ENCODE measurements at places on chromosomes 2 and 18. TPM values are rescaled to one million over a fixed set of nuclear protein-coding genes. Genes with fewer than 3 reads are reported as not detected.

The TXNDC2 gene
- not detected for polyA plus RNA-seq

The CFAP65 gene
- under 0.01 TPM for polyA plus RNA-seq

The CNGA3 gene
- not detected for polyA plus RNA-seq

The CCDC150 gene
- 2.0 TPM for polyA plus RNA-seq

The AGXT gene
- polyA plus RNA-seq = 0.60 TPM

The MTX2 gene
- polyA plus RNA-seq = 45.8 TPM

The B3GNT2 gene
- 12.3 TPM for polyA plus RNA-seq

DNA sequence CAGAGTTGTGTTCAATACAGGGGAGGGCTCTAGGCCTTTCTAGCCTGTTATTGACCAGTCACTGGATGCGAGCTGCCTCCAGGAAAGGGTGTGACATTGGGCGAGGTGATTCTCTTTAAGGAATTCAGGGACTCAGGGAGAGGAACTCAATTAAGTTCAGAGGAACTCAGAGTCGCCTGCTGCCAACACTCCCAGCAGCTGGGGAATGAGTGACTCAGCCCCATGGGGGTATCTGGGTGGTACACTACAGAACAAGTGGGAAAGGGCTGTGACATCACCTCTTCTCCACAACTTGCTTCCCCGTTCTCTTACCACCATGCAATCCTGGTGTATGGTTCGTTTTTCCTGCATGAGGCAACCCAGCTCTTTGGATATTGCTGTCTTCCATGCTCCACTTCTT lies 50.4 kb upstream of the CYRIA start:
- H3K27ac ChIP-seq = no peak overlapping the region
- no peak for DNase-seq
- no peaks in the 10 kb centered on the region for H3K36me3 ChIP-seq
- no peaks in the 10 kb centered on the region for H3K4me1 ChIP-seq
- no peaks in the 10 kb centered on the region for H3K27me3 ChIP-seq

DNA sequence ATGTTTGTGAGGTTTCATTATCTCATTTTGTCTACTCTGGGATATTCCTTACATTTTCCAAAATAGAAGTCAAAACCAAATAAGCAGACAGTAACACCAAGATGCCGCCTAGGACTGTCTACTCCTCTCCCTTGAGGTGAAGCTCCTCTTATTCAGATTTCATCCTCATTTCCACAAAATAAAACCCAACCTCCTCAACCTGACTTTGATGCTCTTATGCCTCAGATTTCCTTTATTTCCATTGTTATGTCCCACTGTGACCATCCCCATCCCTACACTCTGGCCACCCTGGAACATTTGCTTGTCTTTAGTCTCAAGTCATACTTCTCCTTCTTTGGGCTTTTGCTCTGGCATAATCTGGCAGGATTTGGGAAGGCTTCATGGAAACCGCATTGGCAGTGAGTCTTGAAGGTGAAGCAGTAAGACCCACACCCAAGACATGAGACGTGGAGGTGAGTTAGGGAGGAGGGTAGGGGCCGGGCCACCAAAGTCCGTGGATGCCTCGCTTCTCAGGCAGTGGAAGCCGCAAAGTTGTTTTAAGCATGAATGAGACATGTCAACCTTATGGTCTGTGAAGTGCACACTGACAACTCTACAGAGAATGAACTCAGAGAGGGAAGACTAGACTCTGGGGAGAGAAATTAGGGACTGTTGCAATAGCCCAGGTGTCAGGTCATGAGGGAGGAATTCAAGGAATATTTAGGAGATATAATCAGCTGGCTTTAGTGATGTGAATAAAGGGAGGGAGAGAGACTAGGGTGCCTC lies 63.6 kb downstream of the DDX1 start:
- no peak overlapping the region for H3K4me3 ChIP-seq
- H3K36me3 ChIP-seq = no peaks in the 10 kb centered on the region
- DNase-seq = no peak
- H3K4me1 ChIP-seq = no peaks in the 10 kb centered on the region
- no peaks in the 10 kb centered on the region for H3K27me3 ChIP-seq

GRCh38 chr2:234285541-234285940 lies 211.3 kb downstream of the ARL4C start:
- no peak overlapping the region for H3K27ac ChIP-seq
- DNase-seq = no peak
- H3K27me3 ChIP-seq = no peaks in the 10 kb centered on the region
- H3K36me3 ChIP-seq = no peaks in the 10 kb centered on the region

GRCh38 chr2:215635788-215636139 lies 199.9 kb upstream of the FN1 start:
- no peak overlapping the region for H3K27ac ChIP-seq
- no peaks in the 10 kb centered on the region for H3K4me1 ChIP-seq
- no peaks in the 10 kb centered on the region for H3K36me3 ChIP-seq
- no peak overlapping the region for H3K4me3 ChIP-seq
- DNase-seq = no peak
- H3K27me3 ChIP-seq = no peaks in the 10 kb centered on the region

GRCh38 chr2:223510713-223511112 lies 91.4 kb downstream of the SCG2 start:
- H3K27ac ChIP-seq = no peak overlapping the region
- H3K4me3 ChIP-seq = no peak overlapping the region
- H3K36me3 ChIP-seq = no peaks in the 10 kb centered on the region
- no peaks in the 10 kb centered on the region for H3K27me3 ChIP-seq
- no peak for DNase-seq

DNA sequence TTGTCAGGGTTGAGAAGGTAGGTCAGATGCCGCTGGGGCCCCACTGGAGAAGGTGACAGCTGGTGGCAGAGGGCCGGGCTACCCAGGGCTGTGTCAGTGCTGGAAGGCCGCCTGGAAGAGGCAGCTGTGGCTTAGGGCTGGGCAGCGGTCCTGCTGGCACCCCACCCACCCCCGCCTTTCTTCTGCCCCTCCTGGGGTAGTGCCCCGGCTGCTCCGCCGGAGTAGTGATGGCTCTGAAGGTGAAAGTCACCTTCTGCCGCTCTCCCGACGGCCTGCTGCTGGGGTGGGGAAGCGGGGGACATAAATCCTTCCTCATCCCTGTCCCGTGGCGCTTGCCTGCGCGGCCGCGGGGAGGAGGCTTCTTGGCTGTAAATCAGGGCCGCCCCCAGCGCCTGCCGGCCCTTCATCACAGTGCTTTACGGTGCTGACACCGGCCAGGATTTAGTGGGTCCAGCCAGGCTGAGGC lies 332.2 kb downstream of the DYSF start:
- H3K4me1 ChIP-seq = no peaks in the 10 kb centered on the region
- DNase-seq = no peak
- no peaks in the 10 kb centered on the region for H3K36me3 ChIP-seq
- H3K27ac ChIP-seq = no peak overlapping the region

- H3K27me3 ChIP-seq = no peaks in the 10 kb centered on the region
- peaks cover 38% of the 10 kb centered on the region for H3K4me1 ChIP-seq
- DNase-seq = peak; percentile 97
These were observed 1.8 kb upstream of the NFATC1 start for GRCh38 chr18:79393635-79394533.

DNA sequence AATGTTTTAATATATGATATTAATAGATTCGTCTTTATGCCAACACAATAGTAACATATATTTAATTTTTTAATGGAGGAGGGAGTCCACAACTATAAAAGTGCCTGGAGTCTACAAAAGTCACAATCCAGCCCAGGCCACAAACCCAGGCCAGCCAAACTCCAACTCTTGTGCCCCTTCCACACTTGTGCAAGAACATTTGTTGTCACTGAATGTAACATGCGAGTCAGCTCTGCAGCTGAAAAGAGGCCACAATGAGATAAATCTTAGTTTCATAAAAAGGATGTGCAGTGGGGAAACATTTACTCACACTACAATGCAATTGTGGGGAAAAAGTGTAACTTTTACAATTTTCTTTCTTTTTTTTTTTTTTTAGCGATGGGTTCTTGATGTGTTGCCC lies 110.8 kb downstream of the MCFD2 start:
- H3K27me3 ChIP-seq = no peaks in the 10 kb centered on the region
- H3K4me3 ChIP-seq = no peak overlapping the region
- H3K36me3 ChIP-seq = no peaks in the 10 kb centered on the region
- H3K4me1 ChIP-seq = no peaks in the 10 kb centered on the region

GRCh38 chr2:168912901-168913369 lies 11.8 kb downstream of the G6PC2 start:
- no peaks in the 10 kb centered on the region for H3K36me3 ChIP-seq
- H3K27ac ChIP-seq = no peak overlapping the region
- H3K4me3 ChIP-seq = peak overlapping the region; percentile 0
- no peaks in the 10 kb centered on the region for H3K27me3 ChIP-seq
- H3K4me1 ChIP-seq = no peaks in the 10 kb centered on the region

GRCh38 chr2:72576861-72577260 lies 249.0 kb downstream of the EXOC6B start:
- H3K4me1 ChIP-seq = no peaks in the 10 kb centered on the region
- no peak for DNase-seq
- H3K27me3 ChIP-seq = no peaks in the 10 kb centered on the region
- H3K27ac ChIP-seq = no peak overlapping the region

GRCh38 chr18:79754831-79755351 lies 42.8 kb upstream of the KCNG2 start:
- H3K4me3 ChIP-seq = no peak overlapping the region
- H3K27ac ChIP-seq = no peak overlapping the region
- H3K4me1 ChIP-seq = no peaks in the 10 kb centered on the region

DNA sequence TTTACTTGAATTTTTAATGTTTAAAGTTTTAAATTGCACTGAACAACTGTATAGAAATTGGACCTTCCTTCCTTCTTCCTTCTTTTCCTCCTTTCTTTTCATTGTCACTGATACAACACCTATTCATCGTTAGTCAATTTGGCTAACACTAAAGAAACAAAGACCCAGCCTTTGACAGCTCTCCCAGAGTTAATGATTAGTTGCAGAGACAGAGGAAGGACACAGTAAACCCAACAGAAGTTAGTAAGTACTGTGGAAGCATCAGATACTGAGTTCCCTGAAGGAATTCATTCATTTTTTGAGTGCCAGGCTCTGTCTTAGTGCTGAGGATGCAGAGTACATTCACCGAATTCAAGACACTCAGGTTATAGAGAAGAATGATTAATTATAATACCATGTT lies 77.9 kb upstream of the RAB27B start:
- H3K27ac ChIP-seq = no peak overlapping the region
- H3K4me1 ChIP-seq = no peaks in the 10 kb centered on the region
- H3K27me3 ChIP-seq = no peaks in the 10 kb centered on the region

DNA sequence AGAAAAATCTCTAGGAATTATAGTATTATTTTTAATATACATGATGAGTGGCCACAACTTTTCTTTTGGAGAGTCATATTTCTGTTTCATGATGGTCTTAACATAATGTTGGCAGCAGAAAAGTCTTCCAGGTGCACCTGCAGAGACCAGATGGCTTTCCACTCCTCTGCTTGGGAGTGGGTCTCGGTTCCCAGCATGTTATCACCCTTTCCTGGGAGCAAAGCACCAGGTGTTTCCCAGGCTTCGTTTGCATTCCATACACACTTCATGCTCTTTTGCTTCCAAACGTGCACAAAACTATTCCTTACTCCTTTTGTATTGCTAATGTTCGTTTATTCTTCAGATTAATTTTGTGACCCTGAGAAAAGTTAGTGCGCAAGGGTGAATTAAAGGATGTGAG lies 305.2 kb downstream of the CDH2 start:
- no peak overlapping the region for H3K4me3 ChIP-seq
- no peak overlapping the region for H3K27ac ChIP-seq
- no peak for DNase-seq

GRCh38 chr2:157004789-157005188 lies 252.7 kb upstream of the GALNT5 start:
- no peak for DNase-seq
- no peaks in the 10 kb centered on the region for H3K36me3 ChIP-seq
- H3K4me1 ChIP-seq = no peaks in the 10 kb centered on the region
- no peak overlapping the region for H3K4me3 ChIP-seq
- H3K27me3 ChIP-seq = no peaks in the 10 kb centered on the region

- peaks cover 6% of the 10 kb centered on the region for H3K4me1 ChIP-seq
- no peaks in the 10 kb centered on the region for H3K27me3 ChIP-seq
- H3K4me3 ChIP-seq = peak overlapping the region; percentile 21
These were observed 24.6 kb downstream of the MAIP1 start for GRCh38 chr2:199979832-199980628.

DNA sequence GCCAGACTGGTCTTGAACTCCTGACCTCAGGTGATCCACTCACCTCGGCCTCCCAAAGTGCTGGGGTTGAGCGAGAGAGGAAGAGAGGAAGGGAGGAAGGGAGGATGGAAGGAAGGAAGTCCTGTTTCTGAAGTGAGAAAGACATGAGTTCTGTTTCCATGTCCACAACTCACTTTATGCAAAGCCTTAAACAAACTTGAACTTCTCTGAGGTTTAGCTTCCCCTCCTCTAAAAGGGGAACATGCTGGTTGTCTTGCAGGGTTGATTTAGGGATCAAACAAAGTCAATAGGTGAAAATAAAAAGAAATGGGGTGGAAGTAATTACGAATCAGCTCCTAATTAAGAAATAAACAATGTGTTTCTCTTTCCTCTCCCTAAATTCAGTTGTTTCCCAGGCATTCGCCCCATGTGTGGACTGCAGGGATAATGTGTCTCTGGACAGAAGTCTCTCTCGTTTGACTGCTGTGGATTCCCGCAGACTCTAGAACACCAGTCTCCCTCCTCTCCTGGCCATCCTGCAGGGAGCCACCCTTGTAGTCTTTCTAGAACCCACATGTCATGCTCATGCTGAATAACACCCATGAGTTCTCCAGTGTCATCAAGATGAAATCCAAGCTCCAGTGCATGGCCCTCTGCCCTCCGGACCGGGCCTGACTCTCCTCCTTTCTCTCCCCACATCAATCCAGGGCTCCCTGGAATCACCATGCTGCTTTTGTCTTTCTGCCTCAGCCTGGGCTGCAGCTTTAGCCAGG lies 229.3 kb upstream of the TRIB2 start:
- peaks cover 16% of the 10 kb centered on the region for H3K4me1 ChIP-seq
- no peak for DNase-seq
- no peaks in the 10 kb centered on the region for H3K27me3 ChIP-seq
- H3K36me3 ChIP-seq = no peaks in the 10 kb centered on the region
- H3K4me3 ChIP-seq = no peak overlapping the region

DNA sequence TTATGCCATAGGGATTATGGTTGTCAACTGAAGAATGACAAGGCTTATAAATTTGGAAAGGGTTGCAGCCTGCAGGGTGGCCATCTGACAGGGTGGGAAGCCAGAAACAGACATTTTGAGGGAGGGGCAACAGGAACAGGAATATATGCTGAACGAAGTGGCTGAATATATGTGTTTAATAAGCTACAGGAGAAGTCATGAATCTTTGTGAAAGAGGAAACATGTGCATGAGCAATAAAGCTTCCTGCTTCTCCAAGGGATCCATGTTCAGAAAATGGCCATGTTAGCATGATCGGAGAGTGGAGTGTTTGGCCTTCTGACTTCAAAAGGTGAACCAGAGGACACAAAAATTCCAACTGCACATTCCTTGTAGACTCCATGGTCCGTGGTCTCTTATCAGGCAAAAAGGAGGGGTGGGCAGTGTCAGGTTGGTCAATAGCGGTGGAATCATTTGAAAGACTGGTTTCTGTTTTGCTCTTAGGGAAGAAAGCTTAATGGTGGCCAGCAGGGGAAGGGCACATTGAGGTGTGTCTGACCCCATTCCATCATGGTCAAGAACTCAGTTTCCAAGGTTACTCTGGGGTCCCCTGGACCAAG lies 144.1 kb downstream of the SOCS6 start:
- H3K4me1 ChIP-seq = no peaks in the 10 kb centered on the region
- DNase-seq = no peak
- no peaks in the 10 kb centered on the region for H3K36me3 ChIP-seq
- no peak overlapping the region for H3K27ac ChIP-seq

All from sigmoid colon (tissue), 7 donors.